NCI-H2107 (cell line): ENCODE measurements at places on chromosomes 1 and 21.

GRCh38 chr1:36818771-36819170, 215.5 kb downstream of the GRIK3 start:
- no peak for DNase-seq

DNA sequence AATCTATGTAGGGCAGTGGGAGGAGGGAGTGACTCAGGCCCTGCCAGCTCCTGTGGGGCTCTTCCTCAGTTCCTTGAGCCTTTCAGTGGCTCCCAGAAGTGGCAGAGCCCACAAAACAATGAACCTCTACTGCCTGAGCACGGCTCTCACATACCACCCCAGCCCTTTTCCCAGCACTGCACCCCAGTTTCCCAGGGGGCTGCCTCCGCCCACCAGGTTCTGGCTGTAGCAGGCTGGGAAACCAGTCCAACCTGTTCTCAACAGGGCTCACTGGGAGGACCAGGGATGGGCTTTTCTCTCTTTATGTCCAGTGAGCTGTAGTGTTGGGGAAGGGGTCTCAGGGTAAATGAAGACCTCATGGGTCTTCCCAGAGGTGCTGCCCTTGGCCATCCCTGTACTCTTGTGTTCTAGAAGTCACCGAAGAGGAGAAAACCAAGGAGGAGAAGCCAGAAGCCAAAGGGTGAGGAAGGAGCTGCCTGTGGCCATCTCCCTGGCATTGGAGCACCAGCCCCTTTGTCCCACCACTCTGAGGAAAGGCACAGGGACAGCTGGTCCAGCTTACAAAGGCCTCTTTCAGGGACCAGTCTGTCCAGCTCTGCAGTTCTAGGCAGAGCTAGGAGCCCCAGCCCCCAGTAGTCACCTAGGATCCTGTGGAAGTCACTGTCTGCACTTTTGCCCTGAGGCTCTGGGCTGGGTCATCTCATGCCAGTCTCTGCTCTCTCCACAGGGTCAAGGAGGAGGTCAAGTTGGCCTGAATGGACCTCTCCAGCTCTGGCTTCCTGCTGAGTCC, 3.5 kb downstream of the MARCKSL1 start:
- no peak for DNase-seq

DNA sequence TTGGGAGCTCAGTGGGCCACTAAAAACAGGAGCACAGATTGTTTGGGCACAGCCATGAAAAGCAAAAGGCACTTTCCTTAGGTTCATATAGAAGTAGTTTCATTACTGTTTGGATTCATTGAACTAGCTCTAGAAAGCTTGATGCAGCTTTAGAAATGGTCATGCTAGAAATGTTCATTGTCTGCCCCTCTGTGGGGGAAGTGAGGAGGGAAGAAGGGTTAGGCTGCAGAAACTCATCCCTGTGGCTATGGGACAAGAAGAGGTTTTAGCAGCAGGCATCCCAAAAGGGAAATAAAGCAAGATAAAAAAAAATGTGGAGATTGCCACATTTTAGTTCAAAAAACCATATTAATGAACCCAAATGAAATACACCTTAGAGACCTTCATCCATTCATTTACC, 359.6 kb upstream of the PTBP2 start:
- no peak for DNase-seq

GRCh38 chr1:84887261-84887934, 5.6 kb downstream of the LPAR3 start:
- DNase-seq: no peak

- DNase-seq: no peak
Observed at GRCh38 chr1:245876586-245876985, 630.5 kb downstream of the SMYD3 start.

DNA sequence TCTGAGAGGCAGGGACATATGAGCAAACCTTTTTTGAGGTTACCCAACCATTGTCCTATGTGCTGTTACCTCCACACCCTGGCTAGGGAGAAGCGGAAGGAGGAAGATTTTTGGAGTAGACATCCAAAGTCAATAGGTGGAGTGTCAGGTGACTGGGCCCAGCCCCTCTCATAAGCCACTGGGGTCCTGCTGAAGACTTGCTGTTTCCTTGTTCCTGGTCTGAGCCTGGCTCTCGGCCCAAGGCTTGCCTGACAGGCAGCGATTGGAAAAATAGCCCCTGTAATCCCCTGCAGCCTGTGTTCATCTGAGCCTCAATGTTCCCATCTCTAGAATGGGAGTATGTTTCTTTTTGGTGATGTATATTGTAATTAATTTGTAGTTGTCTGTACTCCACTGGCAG, 6.9 kb upstream of the PIGR start:
- no peak for DNase-seq

GRCh38 chr1:203122159-203122558, 5.4 kb upstream of the ADORA1 start:
- DNase-seq: no peak

DNA sequence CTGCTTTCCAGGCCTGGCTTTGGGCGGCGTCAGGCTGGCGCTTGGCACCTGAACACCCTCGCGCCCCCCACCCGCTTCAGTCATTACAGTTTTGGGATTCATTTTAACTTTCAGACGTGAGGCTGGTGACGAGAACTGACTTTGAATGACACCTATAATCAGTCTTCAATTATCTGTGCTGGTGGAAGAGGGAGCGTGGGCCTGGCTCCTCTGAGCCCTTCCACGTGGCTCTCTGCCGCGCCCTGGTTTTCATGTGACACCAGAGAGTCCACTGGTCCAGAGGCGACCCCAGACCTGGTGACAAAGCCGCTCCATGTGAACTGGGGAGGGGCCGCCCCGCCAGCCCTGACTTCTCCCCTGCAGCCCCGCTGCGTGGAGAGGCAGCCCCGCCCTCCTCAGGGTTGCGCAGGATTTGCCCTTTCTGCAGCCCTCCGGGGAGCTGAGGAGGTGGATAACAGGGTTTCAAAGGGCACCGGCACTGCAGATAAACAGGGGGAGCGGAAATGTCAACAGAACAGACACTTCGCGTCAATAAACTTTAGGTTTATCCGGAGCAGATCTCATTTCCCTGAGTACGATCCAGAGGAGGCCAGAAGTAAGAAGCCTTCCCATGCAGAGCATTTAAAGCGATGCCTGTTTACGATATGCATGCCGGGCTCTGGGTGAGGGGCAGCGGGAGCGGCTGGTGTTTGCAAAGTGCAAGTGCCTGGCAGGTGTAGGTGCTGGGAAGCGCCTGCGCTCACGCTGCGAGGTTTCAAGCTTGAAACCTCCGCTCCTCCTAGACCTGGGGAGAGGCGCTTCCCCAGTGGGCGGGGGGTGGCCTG, 56.4 kb downstream of the AJAP1 start:
- no peak for DNase-seq

DNA sequence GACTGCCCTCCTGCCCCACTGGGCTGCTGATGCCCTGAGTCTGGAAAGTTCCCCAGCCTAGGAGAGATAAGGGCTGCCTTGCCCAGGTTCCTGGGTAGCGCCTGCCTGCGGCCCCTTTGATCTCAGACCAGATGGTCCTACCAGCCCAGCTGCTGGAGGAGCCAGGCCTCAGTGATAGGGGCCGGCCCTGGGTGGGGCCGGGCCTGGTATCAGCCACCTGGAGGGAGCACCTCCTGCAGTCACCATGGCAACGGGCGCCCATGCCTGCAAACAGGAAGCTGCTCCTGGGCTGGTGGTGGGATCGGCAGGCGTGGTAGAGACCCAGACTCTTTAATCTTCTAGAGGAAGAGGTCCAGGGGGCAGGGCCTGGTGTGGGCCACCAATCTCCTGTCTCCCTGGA, 119.7 kb upstream of the WNT4 start:
- DNase-seq: no peak
